IPS DF 6.9 (cell line): ENCODE measurements at places on chromosomes 2 and 18.

GRCh38 chr18:31205273-31205672 lies 42.6 kb upstream of the DSC1 start:
- DNase-seq = no peak

DNA sequence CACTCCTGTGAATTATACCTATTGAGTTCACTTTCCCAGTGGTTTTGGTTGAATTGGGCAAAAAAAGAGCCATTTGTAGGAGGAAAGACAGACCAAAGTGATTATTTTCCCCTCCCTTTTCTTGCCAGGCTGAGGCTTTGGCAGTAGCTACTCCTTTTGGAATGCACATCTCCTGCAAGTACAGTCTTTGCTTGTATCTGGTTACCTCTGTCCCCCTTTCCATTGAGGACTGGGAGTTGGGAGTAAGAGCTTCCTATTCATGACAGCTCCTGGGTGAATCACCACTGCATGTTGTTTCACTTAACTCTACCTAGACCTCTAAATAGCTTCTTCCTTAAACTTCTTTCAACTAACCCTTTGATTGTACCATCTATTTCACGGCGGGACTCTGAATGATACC lies 695.3 kb upstream of the ZNF804A start:
- no peak for DNase-seq

GRCh38 chr18:2570772-2571199 lies 519 bp downstream of the METTL4 start:
- DNase-seq = no peak

DNA sequence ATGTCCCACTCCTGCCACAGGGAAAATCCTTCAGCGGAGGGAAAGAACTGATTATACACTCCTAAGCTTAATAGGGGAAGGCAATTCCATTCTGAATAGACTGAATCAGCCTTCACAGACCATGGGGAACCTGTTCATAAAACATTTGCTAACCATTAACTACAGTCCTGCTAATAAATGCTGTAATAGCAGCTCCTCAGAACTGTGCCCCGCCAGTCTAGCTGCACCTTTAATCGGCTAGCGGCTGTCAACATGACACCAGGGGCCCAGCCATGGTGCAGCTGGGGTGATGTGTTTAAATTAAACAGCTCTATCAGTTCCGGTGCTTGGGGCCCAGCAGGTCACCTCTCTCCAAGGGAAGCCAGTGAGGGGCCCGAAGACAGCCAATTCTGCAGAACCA lies 77.8 kb downstream of the GALNT14 start:
- no peak for DNase-seq

DNA sequence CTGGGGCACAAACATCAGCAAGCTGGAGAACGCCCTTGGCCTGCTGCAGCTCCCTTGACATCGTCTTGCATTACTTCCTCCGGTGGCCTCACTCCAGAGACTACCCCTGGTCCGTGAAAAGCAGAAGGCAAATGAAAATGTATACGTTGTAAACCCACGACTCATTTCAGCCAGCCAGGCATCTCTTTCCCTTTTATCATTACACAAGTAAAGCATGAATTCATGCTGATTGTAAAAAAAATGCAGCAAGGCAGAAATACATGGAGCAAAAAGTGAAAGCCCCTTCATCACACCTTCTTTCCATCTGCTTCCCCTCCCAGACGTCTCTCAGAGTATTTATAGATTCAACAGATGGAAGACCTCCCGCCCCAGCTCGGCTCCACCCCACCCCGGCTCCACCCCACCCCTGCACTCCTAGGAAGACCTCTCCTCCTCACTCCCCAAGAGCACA lies 41.6 kb upstream of the RALBP1 start:
- DNase-seq = no peak

DNA sequence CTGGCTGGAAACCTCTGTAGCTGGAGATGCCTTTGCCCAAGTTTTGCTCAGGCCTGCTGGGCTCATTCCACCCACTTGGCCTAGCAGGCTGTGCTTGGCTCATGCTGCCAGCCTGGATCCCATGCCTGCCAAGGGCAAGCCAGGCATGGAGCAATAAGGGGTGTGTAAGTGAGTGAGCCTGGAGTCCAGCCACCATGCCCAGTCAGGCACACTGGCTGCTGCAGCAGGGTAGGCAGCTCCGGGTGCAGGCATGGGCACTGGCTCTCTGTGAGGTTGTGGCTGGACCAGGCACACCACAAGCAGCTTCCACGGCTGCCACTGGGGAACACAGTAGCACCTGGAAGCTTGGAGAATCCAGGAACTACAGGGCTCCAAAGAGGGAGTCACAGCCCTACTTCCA lies 147.7 kb upstream of the HS6ST1 start:
- no peak for DNase-seq
